ENCODE measurements at places on chromosomes 4 and X. TPM values are rescaled to one million over a fixed set of nuclear protein-coding genes. Genes with fewer than 3 reads are reported as not detected.

The TLR8 gene
- total RNA-seq = not detected

The EDA gene
- 0.30 TPM for total RNA-seq

The ZFYVE28 gene
- total RNA-seq = 22.5 TPM

The PPBP gene
- total RNA-seq = not detected

The STATH gene
- not detected for total RNA-seq

The IL1RAPL1 gene
- total RNA-seq = 0.78 TPM

The PQBP1 gene
- 33.8 TPM for total RNA-seq

The MUC7 gene
- not detected for total RNA-seq

The PJA1 gene
- 27.8 TPM for total RNA-seq

The SLC6A14 gene
- total RNA-seq = not detected

The TCEAL2 gene
- total RNA-seq = 0.23 TPM

The GPR143 gene
- total RNA-seq = not detected

The TMPRSS11D gene
- total RNA-seq = not detected

The PLP1 gene
- 0.46 TPM for total RNA-seq

The RAB40A gene
- 0.53 TPM for total RNA-seq

The SEPSECS gene
- total RNA-seq = 8.5 TPM

The UBE2A gene
- 38.7 TPM for total RNA-seq

The AGA gene
- total RNA-seq = 40.5 TPM

The GPR34 gene
- 0.07 TPM for total RNA-seq

The ADGRA3 gene
- total RNA-seq = 23.0 TPM

The PABPC1L2B gene
- total RNA-seq = not detected

The PPEF1 gene
- total RNA-seq = 0.26 TPM

The ATP1B4 gene
- total RNA-seq = not detected

The LIMCH1 gene
- total RNA-seq = 33.4 TPM

The TEX13B gene
- not detected for total RNA-seq

The ZMAT1 gene
- 1.1 TPM for total RNA-seq

The CT45A2 gene
- not detected for total RNA-seq

The PPARGC1A gene
- total RNA-seq = 0.13 TPM

The GPRIN3 gene
- total RNA-seq = 0.03 TPM

The MID1 gene
- 23.0 TPM for total RNA-seq

The HSD17B13 gene
- 0.13 TPM for total RNA-seq

The NDP gene
- 17.2 TPM for total RNA-seq

The PPP4R3C gene
- total RNA-seq = not detected

The F9 gene
- not detected for total RNA-seq

The SPANXB1 gene
- total RNA-seq = not detected

The HTN3 gene
- not detected for total RNA-seq

The IQSEC2 gene
- 8.7 TPM for total RNA-seq

The GAB3 gene
- 2.7 TPM for total RNA-seq

The OTOP1 gene
- not detected for total RNA-seq

The TMEM35A gene
- total RNA-seq = 5.5 TPM

The EMCN gene
- 3.6 TPM for total RNA-seq

The TFDP3 gene
- not detected for total RNA-seq

The NPY2R gene
- 27.4 TPM for total RNA-seq

The TMEM47 gene
- 135 TPM for total RNA-seq

The GYPE gene
- total RNA-seq = 2.1 TPM

The FANCB gene
- 3.3 TPM for total RNA-seq

The NPY1R gene
- total RNA-seq = 33.2 TPM

The CDX4 gene
- not detected for total RNA-seq
